ENCODE measurements at places on chromosomes 12 and 14.

- DNase-seq, result no peak
These were observed 122.3 kb downstream of the MON2 start for GRCh38 chr12:62588916-62589315.

- DNase-seq, result no peak
These were observed 20.9 kb upstream of the IFNG-AS1 start for GRCh38 chr12:67968321-67968720.

GRCh38 chr12:67193704-67194103, 75.5 kb upstream of the CAND1 start:
- no peak for DNase-seq

- no peak for DNase-seq
These were observed 138.9 kb downstream of the PIK3C2G start for GRCh38 chr12:18400186-18400585.

DNA sequence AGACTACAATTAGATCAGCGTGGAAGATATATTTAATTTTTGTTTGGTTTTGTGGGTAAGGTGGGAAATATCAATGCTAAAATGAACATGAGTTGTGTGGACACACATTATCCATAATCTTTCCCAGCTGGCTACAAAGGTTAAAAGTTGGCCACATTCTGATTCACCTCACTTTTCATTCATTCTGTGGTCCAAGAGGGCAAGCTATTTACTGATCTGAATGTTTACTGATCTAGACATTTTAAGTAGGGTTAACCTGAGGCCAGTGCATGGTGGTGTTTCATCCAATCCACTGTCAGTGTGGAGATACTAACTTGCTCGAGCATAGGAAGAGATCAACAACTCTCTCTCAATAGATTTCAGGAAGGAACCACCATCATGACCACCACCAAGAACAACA, 71.6 kb downstream of the DCAF5 start:
- no peak for DNase-seq

DNA sequence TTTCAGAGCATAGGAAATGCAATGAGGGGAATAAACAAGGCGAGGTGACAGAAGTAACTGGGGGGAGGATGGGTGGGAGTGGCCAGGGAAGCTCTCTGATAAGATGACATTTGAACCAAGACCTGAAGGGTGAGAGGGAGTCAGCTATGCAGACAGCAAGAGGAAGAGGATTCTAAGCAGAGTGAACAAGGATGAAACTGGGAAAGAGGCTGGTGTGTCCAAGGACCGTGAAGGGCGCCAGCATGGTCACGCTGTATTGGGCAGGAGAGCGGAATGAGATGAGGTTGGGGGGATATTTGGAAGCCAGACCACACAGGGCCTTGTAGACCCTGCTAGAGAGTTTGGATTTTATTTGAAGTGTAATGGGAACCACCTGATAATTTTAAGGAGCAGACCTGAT, 10.5 kb upstream of the PPP1R1A start:
- no peak for DNase-seq

DNA sequence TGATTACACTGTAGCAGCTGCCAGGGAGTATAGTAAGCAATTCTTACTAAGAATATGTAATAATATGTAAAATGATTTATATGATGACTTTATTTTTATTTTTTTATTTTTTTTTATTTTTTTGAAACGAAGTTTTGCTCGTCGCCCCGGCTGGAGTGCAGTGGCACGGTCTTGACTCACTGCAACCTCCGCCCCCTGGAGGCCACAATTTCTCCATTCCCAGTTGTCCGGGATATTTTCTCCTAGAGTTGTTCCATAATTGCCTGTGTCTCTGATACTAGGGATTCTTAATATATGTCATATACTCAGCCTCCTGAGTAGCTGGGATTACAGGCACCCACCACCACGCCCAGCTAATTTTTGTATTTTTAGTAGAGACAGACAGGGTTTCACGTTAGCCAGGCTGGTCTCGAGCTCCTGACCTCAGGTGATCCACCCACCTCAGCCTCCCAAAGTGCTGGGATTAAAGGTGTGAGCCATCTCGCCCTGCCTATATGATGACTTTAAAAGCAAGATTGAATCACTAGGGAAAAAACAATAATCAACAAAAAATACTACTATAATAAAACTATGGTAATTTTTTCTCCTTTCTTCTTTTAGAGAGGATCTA, 12.2 kb upstream of the ITPR2 start:
- DNase-seq, result no peak

All from NCI-H2081 treated with DMSO at 0.1 percent for 48 hours (cell line).